SHP77 treated with DMSO at 0.1 percent for 48 hours (cell line): ENCODE measurements at places on chromosomes 2 and 18.

DNA sequence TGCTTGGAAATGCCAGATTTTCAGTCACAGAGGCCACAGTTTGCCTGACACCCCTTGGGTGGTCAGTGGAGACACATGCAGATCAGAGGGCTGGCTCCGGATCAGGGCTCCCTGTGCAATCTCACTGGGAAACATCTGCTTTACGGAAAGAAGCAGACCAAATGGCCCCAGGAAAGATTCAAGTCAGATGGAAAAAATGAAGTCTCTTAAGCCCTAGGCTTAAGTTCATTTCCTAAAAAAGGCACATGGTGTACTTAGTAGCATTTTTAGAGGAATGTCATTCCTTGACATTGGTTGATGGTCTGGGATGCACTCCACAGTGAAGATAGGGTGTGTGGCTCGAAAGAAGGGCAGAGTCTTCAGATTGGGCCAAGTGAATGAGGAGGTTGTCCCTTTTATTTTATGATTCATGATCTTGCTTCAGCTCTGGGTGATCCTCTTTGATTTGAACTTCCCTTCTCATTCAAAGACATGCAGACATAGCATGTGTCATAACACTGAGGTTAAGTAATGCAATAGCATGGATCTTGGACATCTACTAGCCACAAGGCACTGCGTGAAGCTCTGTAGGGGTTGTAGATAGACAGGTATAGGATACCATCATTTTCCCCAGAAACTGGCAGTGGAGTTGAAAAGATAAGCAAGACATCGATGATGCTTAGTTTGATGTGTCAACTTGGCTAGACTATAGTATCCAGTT, 56.5 kb downstream of the KCNE4 start:
- DNase-seq, result no peak

DNA sequence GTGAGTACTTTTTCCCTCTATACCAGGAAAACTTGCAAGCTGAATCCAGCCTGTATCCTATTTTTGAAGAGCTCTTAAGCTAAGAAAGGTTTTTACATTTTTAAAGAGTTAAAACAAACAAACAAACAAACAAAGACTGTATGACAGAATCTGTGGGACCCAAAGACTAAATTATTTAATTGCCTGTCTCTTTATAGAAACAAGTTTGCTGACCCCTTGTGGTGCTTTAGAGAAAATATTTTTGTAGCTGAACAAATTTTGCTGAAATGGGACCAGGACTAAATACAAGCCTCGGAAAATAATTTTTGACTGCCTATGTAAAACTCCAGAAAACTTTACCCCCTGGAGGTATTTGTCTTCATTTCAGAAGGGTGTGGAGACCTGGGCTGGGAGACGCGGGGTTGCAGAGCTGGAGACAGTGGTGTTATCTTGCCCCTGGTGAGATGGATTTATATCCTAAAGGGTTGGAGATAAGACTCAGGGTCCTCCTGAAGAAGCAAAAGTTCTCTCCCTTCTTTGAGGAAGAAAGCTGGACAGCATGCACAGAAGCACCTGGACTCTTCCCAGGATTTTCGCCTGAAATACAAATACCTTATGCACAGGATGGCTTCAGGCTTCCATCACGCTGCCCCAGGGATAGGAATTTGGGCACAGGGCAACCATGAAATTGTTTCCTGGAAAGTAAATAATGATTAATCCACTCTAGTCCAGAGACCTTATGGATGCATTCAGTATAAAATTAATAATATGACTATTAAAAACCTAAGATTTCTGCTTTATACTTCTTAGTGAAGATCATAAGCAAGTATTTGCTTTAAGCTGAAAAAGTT, 54.3 kb downstream of the TMX3 start:
- DNase-seq, result peak; percentile 8

DNA sequence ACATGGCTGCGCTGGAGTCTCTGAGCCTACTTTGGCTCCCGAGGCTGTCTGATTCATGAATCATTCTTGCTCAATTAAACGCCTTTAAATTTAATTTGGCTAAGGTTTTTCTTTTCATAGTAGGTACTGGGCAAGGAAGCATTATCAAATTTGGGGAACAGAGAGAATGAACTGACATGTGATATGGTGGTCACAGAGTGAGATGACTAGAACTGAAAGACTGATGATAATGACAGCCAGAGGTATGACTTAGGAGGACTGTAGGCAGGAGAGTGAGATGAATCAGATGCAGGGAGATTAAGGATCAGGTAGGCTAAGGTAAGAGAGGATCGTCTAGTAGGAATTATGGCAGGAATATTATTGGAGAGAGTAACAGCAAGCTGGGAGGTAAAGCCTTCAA, 40.9 kb upstream of the ST8SIA3 start:
- no peak for DNase-seq

GRCh38 chr2:169775765-169776164, 22.9 kb upstream of the SSB start:
- DNase-seq, result no peak

- no peak for DNase-seq
Measured at GRCh38 chr2:237072067-237072931, 13.4 kb upstream of the COPS8 start.

DNA sequence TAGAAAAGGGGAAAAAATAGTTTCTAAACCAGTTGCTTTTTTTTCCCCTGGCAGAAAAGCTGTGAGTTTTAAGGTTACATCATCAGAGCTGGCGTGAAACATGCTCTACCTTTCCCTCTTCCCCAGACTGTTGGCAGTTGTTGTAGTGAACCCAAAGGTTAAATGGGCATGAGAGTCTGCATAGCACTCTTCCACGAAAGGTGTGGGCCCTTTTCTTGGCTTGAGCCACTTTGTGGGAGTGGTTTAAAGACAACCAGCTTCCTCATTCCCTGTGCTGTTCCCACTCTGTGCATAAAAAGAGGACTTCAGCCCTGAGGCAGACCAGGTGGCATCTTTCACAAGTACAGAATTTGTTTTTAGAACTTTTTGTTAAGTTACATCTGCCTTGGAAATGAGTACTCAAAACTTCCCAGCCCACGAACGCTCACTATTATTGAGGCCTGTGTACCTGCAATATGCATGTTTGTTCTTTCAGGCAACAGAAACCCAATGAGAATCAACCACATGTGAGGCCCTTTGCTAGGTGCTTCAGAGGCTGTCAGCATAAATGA, 243.8 kb downstream of the BABAM2 start:
- DNase-seq, result no peak

DNA sequence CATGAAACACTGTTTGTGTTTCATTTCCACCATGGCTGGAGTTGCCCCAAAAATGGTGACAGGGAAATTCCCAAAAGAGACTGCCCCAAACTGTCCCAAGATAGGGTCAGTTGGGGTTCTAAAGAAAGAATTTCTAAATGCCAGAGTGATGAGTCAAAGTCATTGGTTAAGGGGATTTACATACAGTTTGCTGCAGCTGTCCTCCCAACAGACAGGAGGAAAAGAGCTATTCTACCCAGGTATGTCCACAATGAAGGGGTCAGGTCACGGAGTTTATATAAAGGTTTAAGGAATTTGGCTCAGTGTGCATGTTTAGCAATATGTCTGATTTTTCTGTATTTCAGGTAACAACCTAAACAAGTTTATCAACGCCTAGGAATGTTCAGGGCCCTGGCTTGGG, 344.1 kb downstream of the TDRD15 start:
- no peak for DNase-seq

DNA sequence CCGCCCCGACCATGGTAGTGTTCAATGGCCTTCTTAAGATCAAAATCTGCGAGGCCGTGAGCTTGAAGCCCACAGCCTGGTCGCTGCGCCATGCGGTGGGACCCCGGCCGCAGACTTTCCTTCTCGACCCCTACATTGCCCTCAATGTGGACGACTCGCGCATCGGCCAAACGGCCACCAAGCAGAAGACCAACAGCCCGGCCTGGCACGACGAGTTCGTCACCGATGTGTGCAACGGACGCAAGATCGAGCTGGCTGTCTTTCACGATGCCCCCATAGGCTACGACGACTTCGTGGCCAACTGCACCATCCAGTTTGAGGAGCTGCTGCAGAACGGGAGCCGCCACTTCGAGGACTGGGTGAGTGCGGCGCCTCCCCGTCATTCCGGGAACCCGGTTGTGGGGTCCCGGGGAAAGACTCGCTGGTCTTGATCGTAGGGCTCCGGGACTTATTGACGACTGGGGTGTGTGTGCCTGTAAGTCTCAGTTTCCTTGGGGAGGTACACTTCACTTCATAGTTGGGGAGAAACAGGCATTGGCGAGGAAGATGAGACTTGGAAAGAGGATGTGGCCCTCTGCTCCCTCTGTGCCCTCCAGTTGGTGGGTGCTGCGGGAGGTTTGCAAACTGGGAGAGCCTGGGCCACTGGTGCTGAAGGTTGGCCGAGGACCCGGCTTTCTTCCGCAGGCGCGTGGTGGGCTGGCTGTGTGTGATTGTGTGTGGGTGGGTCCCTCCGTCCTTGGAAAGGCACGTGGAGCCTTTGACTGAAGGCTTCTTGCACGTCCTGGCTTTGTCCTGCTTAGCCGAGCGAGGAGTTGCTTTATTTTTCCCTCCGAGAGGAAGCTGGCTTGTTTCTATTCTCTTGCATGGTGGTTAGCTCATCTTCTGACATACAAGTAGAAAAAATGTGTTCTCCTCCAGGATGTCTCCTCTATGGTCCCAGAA, 886 bp downstream of the PRKCE start:
- DNase-seq, result no peak

- DNase-seq, result no peak
Measured at GRCh38 chr2:189304360-189304759, 124.8 kb upstream of the COL5A2 start.

DNA sequence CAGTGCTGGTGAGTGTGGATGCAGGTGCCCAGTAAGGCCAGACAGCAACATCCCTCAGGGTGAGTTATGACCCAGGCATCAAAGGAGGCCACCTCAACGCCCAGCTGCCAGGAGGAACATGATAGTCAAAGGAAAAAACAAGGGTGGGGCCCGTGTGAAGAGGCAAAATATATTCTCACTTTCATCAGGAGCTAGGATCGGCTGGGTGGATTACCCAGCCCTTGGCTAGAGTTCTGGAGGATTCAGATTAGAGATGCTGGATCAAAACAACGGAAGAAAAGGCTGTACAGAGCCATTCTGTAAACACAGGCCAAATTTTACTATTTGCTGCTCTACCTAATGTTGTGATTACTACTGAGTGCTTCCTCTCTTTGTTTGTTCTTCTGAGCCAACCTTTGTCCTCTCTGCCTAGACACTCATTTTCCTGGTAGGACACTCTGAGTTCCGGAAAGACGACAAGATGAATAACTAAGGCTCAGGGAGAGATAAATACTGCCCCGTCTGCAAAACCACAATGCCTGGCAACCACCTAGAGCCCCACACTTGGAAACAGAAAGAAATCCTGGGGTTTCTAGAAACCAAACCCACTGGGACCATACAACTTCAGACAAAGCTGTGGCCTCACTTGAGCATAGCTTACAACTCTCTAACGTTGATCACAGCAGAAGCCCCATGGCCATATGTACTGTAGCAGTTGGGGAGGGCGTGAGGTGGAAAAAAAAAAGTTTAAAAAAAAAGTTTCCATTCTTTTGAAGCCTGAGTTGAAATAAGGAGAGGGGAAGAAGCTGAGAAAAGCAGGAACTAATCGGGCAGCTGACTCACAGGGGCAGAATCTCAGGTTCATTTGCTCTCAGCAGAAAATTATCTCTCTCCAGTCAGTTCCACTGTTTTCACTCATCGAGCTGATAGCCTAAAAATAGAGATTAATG, 17.8 kb upstream of the PMAIP1 start:
- peak; percentile 85 for DNase-seq

DNA sequence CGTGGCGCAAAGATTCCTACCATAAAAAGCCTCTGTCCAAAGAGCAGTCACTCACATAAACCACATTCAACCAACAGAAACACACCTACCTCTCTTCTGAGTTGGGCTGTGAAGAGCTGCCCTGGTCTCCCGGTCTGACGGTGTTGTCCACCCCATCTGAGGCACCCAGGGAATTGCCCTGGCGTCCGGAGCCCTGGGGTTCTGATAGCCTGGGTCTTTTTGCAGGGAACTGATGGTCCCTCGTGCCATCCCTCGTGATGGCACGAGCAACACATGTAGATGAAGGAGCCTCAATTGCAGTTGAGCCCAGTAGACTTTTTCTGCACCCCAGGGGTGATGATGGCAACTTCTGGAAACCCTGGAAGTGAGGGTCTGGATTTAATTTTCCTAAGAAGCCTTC, 13.8 kb downstream of the HJURP start:
- no peak for DNase-seq

- no peak for DNase-seq
Measured at GRCh38 chr2:144128130-144128746, 391.7 kb downstream of the ZEB2 start.

DNA sequence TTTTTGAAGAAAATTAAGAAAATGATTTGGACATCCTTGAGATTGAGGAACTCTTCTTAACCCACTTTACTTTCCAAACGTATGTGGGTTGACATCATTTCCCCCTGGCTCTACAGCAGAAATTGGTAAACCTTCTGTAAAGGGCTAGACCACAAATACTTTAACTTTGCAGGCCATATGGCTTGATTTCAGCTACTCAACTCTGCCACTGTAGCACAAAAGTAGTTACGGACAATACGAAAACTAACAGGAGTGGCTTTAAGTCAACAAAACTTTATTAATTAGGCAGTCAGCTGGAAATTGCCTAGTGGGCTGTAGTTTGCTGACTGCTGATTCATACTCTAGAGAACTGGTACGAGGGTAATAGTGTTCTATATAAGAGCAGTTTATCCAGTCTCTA, 83.2 kb upstream of the DTNB start:
- DNase-seq, result no peak

DNA sequence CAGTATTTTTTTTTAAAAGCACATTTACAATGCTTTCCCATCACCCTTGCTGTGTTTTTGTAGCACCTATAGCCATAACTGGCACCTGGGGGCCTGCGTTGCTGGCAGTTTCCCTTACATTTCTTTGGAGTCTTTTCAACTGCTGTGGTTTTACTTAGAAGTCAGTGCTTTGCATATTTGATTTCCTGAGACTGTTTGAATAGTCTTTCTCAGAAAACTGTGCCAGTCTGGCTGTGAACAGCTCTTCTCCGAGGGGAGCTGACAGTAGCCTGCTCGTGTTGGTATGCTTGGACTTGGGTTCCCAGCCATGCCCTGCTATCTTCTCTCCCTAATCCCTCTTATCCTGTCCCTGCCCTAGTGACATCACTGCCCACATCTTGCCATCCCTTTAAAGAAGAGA, 81.5 kb downstream of the DPP4 start:
- no peak for DNase-seq

- no peak for DNase-seq
Measured at GRCh38 chr2:85599468-85600234, 2.8 kb downstream of the TMEM150A start.

GRCh38 chr18:21449367-21450290, 150.9 kb downstream of the ESCO1 start:
- no peak for DNase-seq

DNA sequence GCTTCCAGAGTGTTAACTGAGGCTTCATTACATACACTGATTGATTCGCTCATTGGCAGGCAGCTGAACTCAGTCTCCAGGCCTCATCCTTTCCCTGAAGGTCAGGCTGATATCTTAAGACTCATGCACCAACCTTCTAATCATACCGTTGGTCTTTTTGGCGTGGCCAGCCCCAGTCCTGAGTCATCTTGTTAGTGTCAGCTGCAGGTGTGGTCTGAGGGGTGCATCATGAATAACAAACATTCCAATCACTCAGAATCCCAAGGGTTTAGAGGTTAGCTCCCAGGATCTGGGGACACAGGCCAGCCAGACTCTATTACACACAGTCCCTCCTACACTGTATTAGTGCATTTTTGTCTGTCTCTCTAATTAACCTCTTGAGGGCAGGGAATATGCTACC, 271.5 kb downstream of the HRH4 start:
- DNase-seq, result no peak

- no peak for DNase-seq
Measured at GRCh38 chr2:108538000-108538625, 3.8 kb downstream of the LIMS1 start.
